ENCODE measurements at places on chromosomes 3 and 15.

DNA sequence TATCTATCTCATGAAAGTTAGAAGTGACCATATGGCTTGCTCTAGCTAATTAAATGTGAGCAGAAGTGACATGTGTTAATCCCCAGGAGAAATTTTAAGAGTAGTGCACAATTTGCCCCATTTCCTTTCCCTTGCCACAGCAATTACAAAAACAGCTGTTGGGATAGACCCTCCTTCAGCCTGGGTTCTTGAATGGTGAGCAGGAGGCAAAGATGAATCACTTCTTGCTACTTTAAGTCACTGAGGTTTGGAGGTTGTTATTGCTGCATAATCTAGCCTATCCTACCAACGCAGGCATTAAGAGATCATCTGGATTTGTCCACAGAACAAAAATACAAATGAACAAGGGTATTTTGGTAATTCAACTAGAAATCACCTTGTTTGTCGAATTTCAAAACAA, 51.7 kb upstream of the CAPN7 start:
- no peak for DNase-seq

DNA sequence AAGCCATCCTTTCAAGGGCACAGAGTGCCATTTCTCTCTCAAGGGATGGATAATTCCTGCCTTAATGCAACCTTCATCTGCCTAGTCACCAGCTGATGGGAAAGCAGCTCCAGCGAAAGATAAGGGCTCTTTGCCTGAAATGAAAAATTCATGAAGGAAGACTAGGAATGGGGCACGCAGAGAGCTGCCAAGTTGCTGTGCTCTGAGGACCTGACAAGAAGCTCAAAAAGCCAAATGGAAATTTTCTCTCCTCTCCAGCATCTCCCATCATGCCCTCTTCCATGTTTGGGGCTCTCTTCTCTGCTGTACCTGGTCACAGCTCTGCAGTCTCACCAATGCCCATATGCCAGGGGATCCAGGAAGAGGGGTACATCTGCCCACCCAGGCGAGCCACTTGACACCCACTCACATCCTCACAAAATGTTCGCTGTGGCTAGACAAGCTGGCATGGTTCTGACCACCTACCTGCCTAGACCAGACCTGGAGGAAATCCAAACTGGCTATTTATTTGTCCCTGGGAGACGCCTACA, 29.3 kb upstream of the ABHD2 start:
- no peak for DNase-seq

- DNase-seq = no peak
Observed at GRCh38 chr3:196619223-196619622, 20.3 kb upstream of the NRROS start.

DNA sequence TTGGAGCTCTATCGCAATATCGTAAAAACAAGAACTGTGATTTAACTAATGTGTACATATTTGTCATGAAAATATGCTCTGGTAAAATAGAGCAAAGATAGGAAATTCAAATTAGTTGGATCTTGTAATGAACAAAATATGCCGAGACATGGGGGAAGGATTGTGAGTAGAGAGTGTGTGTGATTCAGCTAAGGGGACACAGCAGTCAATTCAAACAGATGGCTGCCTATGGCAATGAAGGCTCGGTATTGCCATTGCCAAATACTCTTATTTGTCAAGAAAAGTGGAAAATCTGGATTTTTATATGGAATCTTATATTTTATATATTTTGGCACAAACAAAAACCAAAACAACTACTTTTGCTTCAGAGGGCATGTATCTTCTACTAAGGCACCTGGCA, 227.3 kb upstream of the BCHE start:
- no peak for DNase-seq

Data from stimulated activated naive CD4-positive, alpha-beta T cell treated with Interleukin-2 at 50 U/mL for 16 hours (primary cell).